Esophagus muscularis mucosa (tissue), 4 donors: ENCODE measurements at places on chromosomes 1 and 21. TPM values are rescaled to one million over a fixed set of nuclear protein-coding genes. Genes with fewer than 3 reads are reported as not detected.

DNA sequence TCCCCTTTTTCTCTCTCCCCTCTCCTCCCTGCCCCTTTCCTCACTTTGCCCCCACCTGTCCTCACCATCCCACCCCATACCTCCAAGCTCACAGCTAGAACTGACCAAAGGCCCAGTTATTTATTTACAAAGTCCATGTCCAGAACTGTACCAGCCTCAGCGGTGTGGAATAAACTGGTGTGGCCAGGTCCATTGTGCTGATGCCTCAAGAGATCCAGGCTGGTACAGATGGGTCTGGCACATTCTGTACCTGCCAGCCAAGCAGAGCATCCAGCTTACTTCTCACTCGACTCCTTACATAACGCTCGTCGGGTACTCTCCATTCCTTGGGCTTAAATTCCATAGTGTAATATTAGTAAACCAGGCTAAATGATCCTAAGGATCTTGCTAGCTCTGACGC lies 11.8 kb downstream of the PDZK1IP1 start:
- peaks cover 28% of the 10 kb centered on the region for H3K4me1 ChIP-seq
- no peaks in the 10 kb centered on the region for H3K36me3 ChIP-seq
- DNase-seq, result peak; percentile 83
- H3K27me3 ChIP-seq, result no peaks in the 10 kb centered on the region
- H3K27ac ChIP-seq, result no peak overlapping the region

GRCh38 chr1:233459470-233459945 lies 132.0 kb downstream of the MAP3K21 start:
- no peaks in the 10 kb centered on the region for H3K36me3 ChIP-seq
- H3K27me3 ChIP-seq, result no peaks in the 10 kb centered on the region
- H3K4me3 ChIP-seq, result no peak overlapping the region

GRCh38 chr1:22494144-22494543 lies 42.5 kb downstream of the ZBTB40 start:
- H3K4me1 ChIP-seq, result peaks cover 10% of the 10 kb centered on the region
- no peak for DNase-seq
- H3K36me3 ChIP-seq, result peaks cover 43% of the 10 kb centered on the region

GRCh38 chr1:229726061-229726460 lies 100.0 kb downstream of the URB2 start:
- no peaks in the 10 kb centered on the region for H3K36me3 ChIP-seq
- no peak for DNase-seq
- no peak overlapping the region for H3K4me3 ChIP-seq
- no peak overlapping the region for H3K27ac ChIP-seq
- H3K4me1 ChIP-seq, result no peaks in the 10 kb centered on the region
- no peaks in the 10 kb centered on the region for H3K27me3 ChIP-seq

- DNase-seq, result no peak
- no peak overlapping the region for H3K27ac ChIP-seq
- no peaks in the 10 kb centered on the region for H3K36me3 ChIP-seq
Observed at GRCh38 chr1:93851327-93851712, 27.7 kb downstream of the DNTTIP2 start.

GRCh38 chr1:82445132-82445531 lies 644.4 kb downstream of the ADGRL2 start:
- H3K4me3 ChIP-seq, result no peak overlapping the region
- H3K4me1 ChIP-seq, result no peaks in the 10 kb centered on the region
- H3K27ac ChIP-seq, result no peak overlapping the region
- no peaks in the 10 kb centered on the region for H3K36me3 ChIP-seq
- H3K27me3 ChIP-seq, result no peaks in the 10 kb centered on the region

GRCh38 chr1:20194224-20194623 lies 7.9 kb upstream of the PLA2G2C start:
- peaks cover 60% of the 10 kb centered on the region for H3K4me1 ChIP-seq
- H3K4me3 ChIP-seq, result no peak overlapping the region
- H3K27me3 ChIP-seq, result no peaks in the 10 kb centered on the region
- DNase-seq, result no peak

GRCh38 chr1:201882665-201883132 lies 6.0 kb upstream of the SHISA4 start:
- H3K27me3 ChIP-seq, result no peaks in the 10 kb centered on the region
- DNase-seq, result no peak
- no peak overlapping the region for H3K27ac ChIP-seq
- peaks cover 50% of the 10 kb centered on the region for H3K4me1 ChIP-seq

- H3K27ac ChIP-seq, result peak overlapping the region; percentile 74
- H3K27me3 ChIP-seq, result no peaks in the 10 kb centered on the region
- DNase-seq, result no peak
- H3K4me3 ChIP-seq, result no peak overlapping the region
Observed at GRCh38 chr1:51643362-51643761, 26.5 kb downstream of the OSBPL9 start.

- no peaks in the 10 kb centered on the region for H3K36me3 ChIP-seq
- H3K27ac ChIP-seq, result no peak overlapping the region
- no peaks in the 10 kb centered on the region for H3K27me3 ChIP-seq
- no peaks in the 10 kb centered on the region for H3K4me1 ChIP-seq
- no peak for DNase-seq
- H3K4me3 ChIP-seq, result no peak overlapping the region
Observed at GRCh38 chr1:245695211-245695610, 540.4 kb downstream of the KIF26B start.

DNA sequence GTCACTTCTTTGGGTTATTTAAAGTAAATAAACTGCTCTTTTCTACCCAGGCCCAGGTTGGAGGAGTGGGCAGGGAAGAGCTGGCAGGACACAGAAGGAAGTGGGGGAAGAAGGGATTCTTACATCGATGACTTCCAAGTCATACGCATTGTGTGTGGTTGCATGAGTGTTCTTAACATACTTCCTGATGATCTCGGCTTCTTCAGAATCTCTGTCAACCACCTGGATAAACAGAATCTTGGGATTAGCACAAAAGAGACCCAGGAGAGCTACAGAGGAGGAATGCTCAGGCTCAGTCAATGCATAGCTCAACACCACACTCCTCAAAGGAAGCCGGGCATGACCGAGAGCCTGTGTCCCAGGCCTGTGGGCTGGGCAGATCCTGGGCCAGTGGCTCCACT lies 42.1 kb downstream of the PARP1 start:
- peaks cover 99% of the 10 kb centered on the region for H3K36me3 ChIP-seq
- DNase-seq, result no peak
- peaks cover 16% of the 10 kb centered on the region for H3K4me1 ChIP-seq
- no peak overlapping the region for H3K4me3 ChIP-seq
- no peak overlapping the region for H3K27ac ChIP-seq
- no peaks in the 10 kb centered on the region for H3K27me3 ChIP-seq

- H3K27me3 ChIP-seq, result peaks cover 4% of the 10 kb centered on the region
- H3K4me1 ChIP-seq, result no peaks in the 10 kb centered on the region
- H3K4me3 ChIP-seq, result no peak overlapping the region
- H3K36me3 ChIP-seq, result no peaks in the 10 kb centered on the region
Observed at GRCh38 chr1:37171691-37172090, 137.4 kb upstream of the GRIK3 start.

DNA sequence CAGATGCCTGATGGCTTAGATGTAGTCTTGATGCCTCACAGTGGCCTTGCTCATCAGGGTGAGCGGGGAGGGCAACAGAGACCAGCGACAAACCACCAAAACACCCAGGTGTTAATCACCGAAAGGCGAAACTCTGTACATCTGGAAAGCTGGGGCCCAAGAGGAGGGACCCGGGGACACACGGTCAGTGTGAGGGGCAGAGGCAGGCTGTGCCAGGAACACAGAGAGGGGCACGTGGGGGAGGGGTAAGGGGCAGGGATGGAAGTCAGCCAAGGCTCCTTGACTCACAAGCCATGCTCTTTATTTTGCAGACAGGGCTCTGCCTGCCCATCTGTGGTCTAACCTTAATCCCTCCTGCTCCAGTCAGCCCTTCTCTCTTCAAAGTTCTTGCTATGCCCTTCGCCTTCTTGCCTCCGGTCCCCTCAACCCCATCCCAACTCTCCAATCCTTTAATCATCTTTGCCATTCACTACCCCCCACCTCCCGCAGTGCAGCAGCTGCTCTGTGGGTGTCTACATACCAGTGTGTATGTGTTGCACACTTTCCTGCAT lies 4.3 kb downstream of the MEF2D start:
- no peak for DNase-seq
- peaks cover 11% of the 10 kb centered on the region for H3K36me3 ChIP-seq
- H3K4me3 ChIP-seq, result peak overlapping the region; percentile 97
- H3K27ac ChIP-seq, result peak overlapping the region; percentile 99
- no peaks in the 10 kb centered on the region for H3K27me3 ChIP-seq

DNA sequence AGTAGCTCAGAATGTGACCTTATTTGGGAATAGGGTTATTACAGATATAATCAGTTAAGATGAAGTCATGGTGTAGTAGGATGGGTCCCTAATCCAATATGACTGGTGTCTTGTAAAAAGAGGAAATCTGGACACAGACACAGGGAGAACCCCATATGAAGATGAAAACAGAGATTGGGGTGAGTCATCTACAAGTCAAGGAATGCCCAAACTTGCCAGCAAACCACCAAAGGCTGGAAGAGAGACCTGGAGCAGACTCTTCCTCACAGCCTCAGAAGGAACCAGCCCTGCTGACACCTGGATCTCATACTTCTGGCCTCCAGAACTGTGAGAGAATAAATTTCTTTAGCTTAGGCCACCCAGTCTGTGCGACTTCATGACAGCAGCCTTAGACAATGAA lies 29.9 kb downstream of the KRTAP19-8 start:
- DNase-seq, result no peak
- H3K27me3 ChIP-seq, result no peaks in the 10 kb centered on the region
- H3K4me1 ChIP-seq, result no peaks in the 10 kb centered on the region
- no peak overlapping the region for H3K27ac ChIP-seq
- no peaks in the 10 kb centered on the region for H3K36me3 ChIP-seq

DNA sequence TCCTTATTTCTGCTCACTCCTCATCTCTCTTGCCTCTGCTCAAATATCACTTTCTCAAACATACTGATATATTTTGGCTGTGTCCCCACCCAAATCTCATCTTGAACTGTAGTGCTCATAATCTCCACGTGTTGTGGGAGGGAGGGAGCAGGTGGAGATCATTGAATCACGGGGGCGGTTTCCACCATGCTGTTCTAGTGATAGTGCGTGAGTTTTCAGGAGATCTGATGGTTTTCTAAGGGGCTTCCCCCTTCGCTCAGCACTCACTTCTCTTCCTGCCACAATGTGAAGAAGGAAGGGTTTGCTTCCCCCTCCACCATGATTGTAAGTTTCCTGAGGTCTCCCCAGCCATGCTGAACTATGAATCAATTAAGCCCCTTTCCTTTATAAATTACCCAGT lies 26.6 kb downstream of the ZBTB8OS start:
- no peak for DNase-seq
- H3K4me3 ChIP-seq, result no peak overlapping the region
- H3K27ac ChIP-seq, result no peak overlapping the region
- no peaks in the 10 kb centered on the region for H3K27me3 ChIP-seq

The SGIP1 gene
- total RNA-seq, result 16.2 TPM

The COL8A2 gene
- 57.4 TPM for total RNA-seq

The RNASEL gene
- 10.0 TPM for total RNA-seq

The TMEM50A gene
- total RNA-seq, result 99.8 TPM

The POU3F1 gene
- total RNA-seq, result 1.3 TPM

The OR2M3 gene
- total RNA-seq, result not detected

The DYRK3 gene
- 12.1 TPM for total RNA-seq

The RPAP2 gene
- 8.9 TPM for total RNA-seq

The GJA4 gene
- total RNA-seq, result 29.4 TPM

The PIGR gene
- total RNA-seq, result 0.42 TPM
